Amniotic epithelial cell (primary cell): ENCODE measurements at places on chromosomes 11 and 22.

DNA sequence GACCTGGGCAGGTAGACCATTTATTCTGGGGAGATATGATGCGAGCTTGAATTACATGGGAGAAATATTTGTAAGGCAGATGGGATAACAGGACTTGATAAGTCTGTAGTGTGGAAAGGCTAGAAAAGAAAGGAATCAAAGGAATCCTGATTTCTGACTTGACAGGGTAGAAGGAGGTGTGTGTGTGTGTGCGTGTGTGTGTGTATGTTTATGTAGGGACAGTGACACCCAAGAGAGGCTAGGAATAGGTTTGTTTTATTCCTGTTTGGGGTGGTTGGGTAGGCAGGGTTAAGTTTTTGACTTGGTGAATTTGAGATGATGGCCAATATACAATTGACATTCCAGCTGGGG, 390 bp upstream of the HTATIP2 start:
- no peak for DNase-seq

DNA sequence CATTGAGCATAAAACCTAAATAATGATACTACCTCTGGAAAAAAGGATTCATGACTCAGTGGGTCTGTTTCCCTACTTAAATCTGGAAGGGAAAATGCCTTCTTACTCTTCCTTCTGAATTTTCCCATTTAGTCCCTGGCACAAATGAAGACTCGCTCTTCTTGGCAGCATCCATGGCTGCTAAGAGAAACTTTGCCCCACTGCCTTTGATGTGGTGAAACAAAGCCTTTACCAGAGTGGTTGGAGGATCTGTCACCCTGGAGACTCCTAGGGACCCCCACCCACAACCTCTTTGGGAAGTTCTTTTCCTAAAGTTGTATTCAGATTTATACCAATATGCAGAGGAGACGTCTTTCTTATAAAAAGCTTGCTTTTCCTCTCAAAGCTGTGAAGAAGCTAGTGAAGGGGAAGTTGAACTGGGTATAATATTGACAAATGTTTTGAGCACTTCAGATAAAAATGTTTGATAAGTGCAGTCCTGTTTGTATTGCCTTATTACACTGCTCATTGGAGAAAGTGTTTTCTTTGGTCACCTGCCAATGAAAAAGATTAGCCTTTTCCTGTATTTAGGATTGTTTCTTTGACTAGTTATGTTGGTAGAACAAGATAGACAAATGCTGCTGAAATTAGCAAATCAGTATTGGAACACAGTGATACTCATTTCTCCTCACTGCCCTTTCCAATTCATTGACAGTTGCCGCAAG, 77.3 kb downstream of the ARFGAP2 start:
- no peak for DNase-seq

GRCh38 chr11:96390488-96390792, 627 bp downstream of the JRKL start:
- DNase-seq, result peak; percentile 76

GRCh38 chr22:41474872-41475451, 6.0 kb downstream of the ACO2 start:
- no peak for DNase-seq

GRCh38 chr22:48242461-48242864, 1480.0 kb downstream of the TBC1D22A start:
- no peak for DNase-seq

DNA sequence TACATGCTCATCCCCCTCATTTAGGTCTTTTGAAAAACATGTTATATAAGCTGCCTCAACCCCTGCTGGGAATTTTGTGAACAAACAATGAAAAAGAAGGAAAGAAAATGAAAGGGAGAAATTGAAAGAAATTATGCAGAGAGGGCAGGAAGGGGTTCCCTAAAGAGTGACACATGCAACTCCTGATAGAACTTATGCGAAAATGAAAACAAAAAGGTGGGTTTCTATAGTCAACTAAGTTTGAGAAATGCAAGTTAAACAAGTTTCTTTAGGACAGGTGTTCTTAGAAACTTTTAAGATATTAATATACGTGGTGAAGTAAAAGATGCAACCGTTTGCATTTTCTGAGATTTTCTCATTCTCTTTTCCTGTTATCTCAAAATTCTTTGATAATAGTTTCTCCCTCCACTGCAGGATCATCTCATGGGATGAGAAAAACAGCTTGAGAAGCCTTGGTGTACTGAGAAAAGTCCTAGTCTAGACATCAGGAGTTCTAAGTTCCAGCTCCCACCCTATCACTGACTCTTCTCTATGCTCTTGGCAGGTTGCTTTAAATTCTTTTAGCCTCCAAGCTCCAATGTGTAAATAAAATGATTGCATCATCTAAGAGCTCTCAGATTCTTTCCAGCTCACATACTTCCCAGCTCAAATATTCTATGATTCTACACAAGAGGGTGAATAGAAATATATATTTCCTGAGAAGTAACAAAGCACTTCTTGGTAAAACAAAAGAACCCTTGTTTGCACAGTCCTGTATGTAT, 109.2 kb downstream of the FAM76B start:
- peak; percentile 87 for DNase-seq

- DNase-seq, result peak; percentile 72
Measured at GRCh38 chr11:110174645-110175310, 81.6 kb downstream of the ZC3H12C start.

DNA sequence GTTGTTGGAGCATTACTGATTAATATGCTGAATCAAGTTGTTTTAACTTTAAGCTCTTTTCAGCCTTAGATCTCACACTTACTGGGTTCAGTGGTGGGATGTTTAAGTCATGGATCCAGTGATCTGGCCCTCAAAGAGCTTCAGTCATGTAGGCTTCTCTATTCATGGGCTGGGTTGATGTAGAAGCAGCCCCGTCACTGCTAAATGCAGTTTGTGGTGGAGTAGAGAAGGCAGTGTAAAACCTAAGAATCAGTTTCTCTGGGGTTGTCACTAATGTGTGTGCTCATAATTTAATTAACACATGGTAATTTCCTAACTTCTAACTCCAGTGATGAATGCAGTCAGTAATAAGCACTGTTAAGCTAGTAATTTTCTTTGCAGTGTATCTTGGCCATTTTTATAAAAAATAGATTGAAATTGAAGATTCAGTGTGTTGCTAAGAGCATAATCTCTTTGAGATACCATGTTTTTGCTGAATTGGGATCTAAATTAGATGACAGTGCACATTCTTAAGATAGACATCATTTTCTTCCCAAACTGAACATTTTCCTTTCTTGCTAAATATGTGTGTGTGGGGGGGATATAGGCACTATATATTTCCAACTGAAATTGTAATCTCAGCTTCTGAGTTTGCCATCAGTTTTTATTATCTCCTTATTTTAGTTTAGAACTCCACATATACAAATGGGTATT, 9.0 kb downstream of the SPCS2 start:
- DNase-seq, result no peak

DNA sequence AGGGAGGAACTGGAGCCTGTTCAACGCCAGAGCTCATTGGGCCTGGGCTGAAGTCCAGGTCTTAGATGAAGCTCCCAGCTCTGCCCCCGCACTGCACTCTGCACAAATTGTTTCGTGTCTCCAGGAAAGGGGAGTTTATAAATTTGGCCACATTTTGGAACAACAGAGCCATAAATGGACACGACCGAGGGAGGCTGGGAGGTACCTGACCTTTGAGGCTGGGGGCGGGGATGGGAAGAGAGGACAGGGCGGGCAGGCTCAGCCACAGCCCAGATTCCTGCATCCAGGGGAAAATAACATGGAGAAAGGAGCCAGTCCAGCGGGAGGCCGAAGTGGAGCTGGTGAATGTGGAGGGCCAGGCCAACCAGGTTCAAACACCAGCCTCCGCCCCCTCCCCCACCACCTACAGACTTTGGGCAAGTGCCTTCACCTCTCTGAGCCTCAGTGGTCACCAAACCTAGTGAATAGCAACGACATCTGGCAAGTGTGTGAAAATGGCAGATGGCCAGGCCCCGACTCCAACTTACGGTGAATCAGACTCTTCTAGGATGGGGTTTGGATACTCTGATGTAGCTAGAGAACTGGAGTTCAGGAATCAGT, 36.8 kb upstream of the SMTN start:
- no peak for DNase-seq

DNA sequence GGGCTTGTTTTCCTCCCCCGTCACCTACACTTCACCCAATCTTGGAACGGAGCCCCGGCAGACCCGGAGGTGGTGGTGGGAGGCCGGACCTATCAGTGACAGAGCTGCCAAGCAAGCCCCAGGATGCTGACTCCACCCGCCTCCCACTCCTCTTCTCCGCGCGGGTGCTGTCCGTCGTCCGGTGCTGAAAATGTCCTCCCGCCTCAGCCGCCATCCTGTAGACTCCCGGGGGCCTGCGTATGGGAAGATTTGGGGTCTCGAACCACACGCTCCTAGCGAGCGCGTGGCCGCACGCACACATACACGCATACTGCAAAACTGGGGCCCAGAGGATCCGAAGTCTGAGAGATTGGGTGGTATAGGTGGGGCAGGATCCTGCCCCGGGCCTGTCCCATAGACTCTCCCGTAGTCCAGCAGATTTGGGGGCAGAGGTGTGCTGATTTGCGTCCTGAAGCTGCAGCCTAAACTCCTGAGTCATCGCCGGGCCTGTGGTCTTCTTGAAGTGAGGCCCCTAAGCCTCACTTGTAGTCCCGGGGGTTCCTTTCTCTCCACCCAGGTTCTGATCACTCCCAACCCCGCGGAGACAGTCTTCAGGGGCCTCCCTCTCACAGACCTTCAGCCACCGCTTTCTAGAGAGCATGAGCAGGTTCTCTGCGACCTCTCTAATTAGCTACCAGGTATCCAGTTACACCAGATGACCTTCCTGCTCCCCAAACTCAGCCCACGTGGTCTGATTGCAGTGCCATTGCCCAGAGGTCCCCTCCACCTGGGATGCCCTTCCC, 796 bp upstream of the YIF1A start:
- no peak for DNase-seq

- no peak for DNase-seq
Measured at GRCh38 chr11:6333095-6333494, 12.8 kb upstream of the CAVIN3 start.

DNA sequence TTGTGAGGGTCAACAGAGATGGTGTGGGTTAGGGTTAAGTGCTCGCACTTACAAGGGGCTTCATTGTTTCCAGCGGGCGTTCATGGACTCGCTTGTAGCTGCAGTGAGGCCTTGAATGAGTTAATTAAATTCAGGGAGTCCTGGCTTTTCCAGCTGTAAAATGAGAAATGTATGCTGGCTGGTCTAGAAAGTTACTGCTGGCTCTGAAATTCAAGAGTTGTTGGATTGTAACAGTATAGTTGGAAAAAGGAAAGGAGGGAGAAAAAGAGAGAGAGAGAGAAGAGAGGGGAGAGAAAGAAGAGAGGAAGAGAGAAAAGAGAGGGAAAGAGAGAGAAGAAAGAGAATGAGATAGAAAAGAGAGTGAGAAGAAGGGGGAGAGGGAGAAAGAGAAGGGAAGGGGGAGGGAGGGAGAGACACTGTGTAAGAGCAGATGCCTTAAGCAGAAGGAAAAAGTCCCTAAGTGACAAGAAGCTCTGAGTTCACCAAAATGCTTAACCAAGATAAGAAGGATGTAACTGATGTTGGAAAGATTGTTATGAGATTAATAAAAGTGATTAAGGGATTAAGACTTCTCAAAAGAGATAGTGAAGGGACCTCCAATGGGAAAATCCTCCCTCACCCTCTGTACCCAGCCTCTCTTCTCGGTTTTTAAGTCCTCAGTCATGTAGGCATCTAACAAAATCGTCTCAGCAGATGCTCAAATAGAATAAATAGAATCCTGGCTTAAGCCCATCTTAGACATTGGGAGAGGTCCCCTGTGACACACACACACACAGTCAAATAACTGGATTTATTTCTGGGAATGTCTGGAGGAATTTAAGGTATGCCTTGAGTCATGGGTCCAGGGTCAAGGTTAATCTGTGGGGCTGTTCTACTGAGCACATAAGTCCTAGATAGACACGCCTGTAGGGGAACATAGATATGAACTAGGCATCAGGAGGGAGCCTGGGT, 477.9 kb downstream of the MIAT start:
- DNase-seq, result peak; percentile 91

GRCh38 chr11:18449251-18449650, 6.4 kb upstream of the LDHAL6A start:
- no peak for DNase-seq

GRCh38 chr11:118206391-118207031, 18.3 kb downstream of the JAML start:
- no peak for DNase-seq

DNA sequence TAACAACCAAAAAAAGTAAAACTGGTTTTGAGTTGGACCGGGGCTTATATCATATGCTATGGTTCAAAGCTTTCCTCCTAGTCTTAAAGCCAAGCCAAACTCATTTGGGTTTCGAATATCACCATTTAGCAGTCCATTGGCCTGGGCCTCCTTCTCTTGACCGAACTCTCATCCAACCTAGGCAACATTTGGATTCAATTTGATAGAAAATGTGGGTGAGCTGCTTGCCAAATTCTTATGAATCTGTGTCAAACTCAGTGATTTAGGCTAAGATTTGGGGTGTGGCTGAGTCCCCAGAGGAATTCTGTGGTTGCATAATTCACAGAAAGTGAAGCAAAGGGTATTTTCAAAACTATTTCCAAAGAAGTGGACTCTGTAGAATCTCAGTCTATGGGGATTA, 83.7 kb downstream of the BLID start:
- DNase-seq, result no peak

- no peak for DNase-seq
Measured at GRCh38 chr11:61505640-61506155, 2.9 kb upstream of the LRRC10B start.

- no peak for DNase-seq
Measured at GRCh38 chr11:803770-804598, 1.0 kb downstream of the PIDD1 start.

DNA sequence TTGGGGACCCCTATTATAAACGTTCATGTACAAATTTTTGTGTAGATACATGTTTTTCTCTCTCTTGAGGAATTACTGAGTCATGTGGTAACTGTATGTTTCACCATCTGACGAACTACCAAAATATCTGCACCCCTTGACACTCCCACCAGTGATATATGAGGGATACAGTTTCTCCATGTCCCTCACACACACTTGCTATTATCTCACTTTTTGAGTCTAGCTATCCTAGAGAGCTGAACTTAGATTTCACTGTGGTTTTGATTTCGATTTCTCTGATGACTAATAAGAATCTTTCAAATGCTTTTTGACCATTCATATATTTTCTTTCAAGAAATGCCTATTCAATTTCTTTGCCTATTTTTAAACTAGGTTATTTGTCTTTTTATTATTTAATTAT, 200.2 kb downstream of the PGR start:
- DNase-seq, result peak; percentile 67

DNA sequence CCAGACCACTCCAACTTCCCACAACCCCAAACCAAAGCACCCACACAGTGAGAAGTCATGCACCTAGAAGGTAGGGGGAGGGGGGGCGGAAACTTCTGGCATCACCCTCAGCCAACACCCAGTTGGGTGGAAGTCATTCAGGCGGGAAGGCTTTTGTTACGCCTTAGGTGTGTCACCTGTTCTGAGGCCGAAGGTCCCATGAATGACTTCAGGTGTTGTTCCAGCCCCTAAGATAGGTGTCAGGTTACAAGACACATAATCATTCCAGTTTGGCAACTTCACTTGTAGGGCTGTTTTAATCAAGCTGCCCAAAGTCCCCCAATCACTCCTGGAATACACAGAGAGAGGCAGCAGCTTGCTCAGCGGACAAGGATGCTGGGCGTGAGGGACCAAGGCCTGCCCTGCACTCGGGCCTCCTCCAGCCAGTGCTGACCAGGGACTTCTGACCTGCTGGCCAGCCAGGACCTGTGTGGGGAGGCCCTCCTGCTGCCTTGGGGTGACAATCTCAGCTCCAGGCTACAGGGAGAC, at the start of gene TMPRSS4:
TMPRSS4 (plus strand) TSS at position 325 of the 528 bp plus-strand sequence. CDS start 225 bp downstream, outside the sequence.
- DNase-seq, result no peak

GRCh38 chr11:60988658-60989057, 17.2 kb downstream of the CD6 start:
- no peak for DNase-seq

- DNase-seq, result no peak
Measured at GRCh38 chr22:39502789-39503409, 809 bp downstream of the MIEF1 start.

- no peak for DNase-seq
Measured at GRCh38 chr11:22407921-22408320, 69.7 kb downstream of the SLC17A6 start.
